Neural crest cell (in vitro differentiated cells): ENCODE measurements at places on chromosomes 12 and 14. TPM values are rescaled to one million over a fixed set of nuclear protein-coding genes. Genes with fewer than 3 reads are reported as not detected.
A peak's percentile ranks its signal among the peaks of the same experiment; 100 is the strongest.

The ZC3H14 gene
- 92.7 and 104 TPM in 2 replicates for total RNA-seq

- no peak for DNase-seq
These were observed 1.5 kb downstream of the BCL2L14 start for GRCh38 chr12:12072064-12072760.

DNA sequence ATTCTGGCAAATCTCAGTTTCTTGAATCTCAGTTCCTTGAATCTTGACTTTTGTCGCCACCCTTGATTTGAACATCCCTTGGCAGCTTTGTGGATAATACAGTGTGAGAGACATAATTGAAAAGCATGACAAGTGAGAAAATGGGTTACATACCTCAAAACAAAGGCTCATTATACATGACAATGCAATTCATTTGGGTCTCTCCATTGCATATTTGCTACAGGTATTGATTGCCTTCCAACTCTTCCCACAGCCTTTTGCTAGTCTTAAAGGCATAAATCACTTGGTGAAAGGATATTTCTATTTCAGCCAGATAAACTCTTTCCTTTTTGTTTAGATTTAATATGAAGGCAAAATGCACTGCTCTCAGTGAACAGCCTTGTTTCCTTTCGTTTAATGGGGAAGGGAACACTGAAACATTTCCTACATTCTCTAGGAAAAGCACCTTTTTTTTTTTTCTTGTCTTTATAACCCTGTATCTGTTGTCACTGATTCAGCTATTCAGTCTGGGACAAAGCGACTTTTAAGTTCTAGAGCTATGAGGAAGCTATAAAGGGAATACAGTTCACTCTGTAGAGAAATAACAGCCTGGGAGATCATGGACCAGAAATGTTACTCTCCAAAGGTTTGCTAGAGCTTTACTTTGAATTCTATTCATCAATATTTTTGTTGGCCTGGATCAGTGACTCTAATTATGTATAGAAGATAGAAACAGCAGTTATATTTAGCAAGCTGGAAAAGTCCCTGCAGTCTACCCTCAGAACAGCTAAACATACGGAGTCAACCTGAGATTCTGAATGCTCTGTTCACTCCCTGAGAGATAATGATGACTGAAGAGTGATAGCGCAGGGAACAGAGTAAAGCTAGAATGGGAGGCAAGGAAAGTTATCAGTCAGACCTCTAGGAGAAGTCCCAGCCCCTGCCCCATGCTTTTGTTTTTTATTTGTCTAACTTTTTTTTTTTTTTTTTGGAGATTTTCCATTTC lies 311.4 kb downstream of the RGS6 start:
- DNase-seq, result no peak

DNA sequence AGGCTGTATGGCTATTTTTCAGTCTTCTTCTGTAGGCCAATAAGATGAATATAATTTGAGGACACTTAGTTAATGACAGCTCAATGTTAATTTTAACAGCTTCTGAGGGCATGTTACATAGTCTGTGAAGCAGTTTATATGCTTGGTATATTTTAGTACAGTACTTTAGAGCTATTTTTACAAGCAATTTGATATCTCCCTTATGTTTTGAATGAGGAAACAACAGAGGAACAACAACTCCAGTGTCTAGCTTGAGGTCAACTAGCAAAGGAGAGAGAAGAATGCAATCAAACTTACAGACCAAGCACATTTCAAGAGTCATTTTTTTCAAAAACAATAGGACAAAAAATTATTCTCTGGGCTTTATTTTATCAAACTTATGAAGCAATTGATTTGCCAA lies 469.1 kb upstream of the DCN start:
- no peak for DNase-seq

The PLA2G1B gene
- not detected in 2 replicates for total RNA-seq

The PIWIL1 gene
- not detected in 2 replicates for total RNA-seq

DNA sequence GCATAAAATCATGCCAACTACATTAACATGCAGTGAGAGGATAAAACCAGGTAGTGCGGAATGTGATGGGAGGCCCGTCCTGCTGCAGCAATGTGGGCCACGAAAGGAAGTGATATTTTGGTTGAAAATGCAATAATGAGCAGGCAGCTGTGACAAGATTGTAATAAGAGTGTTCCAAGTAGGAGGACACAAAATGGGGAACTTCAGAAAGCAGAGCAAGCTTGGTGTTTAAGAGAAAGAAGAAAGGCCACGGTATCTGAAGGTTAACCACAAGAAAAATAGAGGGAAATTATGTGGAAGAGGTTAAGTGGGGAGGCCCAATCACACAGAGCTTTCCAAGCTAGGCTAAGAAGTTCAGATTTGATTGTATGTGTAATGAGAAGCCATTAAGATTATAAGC lies 34.3 kb downstream of the OVCH1 start:
- no peak for DNase-seq

- DNase-seq, result no peak
These were observed 149.5 kb downstream of the ETV6 start for GRCh38 chr12:11798856-11799501.

The DPF3 gene
- total RNA-seq, result 1.3 TPM in 2 replicates

DNA sequence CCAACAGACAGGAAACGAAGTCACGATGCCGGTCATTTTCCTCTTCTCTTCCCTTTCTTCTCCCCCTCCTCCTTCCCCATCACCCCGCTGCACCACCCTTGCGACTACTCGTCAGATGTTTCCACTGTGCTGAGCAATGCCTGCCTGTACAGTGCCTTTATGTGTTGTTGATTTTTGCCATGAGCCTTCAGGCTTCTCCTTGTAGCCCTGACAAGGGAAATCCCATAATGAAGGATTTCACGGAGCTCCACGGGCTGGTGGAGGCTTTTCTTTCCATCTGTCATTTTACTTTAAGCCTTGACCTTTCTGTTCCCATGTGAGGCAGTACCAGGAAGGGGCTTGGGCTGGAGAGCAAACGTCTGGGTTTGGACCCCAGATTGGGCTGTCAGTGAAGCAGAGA lies 28.7 kb upstream of the CCND2 start:
- no peak for DNase-seq

The RAB3IP gene
- 24.0 and 28.6 TPM in 2 replicates for total RNA-seq

- no peak for DNase-seq
These were observed at the start of gene ARHGDIB for GRCh38 chr12:14961466-14962152. Gene ARHGDIB (minus strand): TSS chr12:14961601. CDS start chr12:14950712, 10,889 bp downstream.

- DNase-seq, result no peak
These were observed 8.5 kb downstream of the RACGAP1 start for GRCh38 chr12:50016501-50017475.

The RAB15 gene
- total RNA-seq, result 16.5 and 17.9 TPM in 2 replicates

The FAM90A1 gene
- not detected in 2 replicates for total RNA-seq

The PSME1 gene
- 81.4 and 88.5 TPM in 2 replicates for total RNA-seq

DNA sequence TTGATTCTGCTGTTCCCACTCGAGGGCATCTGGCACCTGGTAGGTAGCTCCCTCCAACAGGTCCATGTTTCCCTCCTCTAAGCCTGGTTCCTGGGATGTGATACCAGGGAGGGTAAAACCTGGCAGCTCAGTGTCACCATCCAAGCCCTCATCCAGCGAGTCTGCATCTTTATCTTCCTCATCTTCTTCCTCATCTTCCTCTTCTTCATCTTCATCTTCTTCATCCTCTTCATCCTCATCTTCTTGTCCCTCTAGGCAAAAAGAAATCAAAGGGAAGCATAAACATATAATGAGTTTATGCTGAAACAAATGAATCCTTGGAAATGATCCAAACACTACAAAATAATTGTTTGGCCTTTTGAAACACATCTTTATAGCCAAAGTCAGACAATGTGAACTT lies 55.3 kb downstream of the ARMH4 start:
- no peak for DNase-seq

- no peak for DNase-seq
These were observed 20.1 kb upstream of the TEX22 start for GRCh38 chr14:105378199-105378598.

GRCh38 chr14:58291646-58292045 lies 6.7 kb upstream of the ARID4A start:
- no peak for DNase-seq

DNA sequence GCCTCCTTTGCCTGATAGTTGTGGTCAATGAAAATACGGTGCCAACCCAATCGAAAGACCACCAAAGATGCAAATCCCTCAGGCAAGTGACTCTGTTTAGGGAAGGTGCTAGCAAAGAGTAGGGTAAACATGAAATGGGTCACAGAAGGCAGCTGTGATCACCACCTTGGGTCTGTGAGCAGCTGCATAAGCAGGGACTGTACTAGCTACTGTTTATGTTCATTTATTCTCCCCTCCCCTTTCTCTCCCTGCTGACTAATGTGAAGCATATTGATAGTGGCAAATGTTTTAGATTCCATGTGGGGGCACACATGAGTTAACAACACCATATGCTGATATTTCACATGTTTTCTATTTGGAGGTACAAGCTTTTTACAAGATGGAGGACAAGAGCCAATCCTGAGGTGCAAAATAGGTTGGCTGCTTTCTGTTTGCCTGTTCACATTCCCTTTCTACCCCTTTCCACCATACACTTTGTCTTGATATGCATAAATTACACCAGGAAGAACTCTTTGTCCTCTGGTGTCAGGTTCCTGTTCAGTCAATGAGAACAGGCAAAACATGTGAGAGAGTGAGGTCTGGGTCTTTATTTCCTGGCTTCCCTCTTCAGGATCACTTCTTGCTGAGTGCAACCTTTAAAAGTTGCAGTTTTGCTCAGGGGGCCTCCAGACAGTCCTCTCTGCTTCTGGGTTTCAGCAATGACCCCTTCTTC lies 71.1 kb downstream of the AVPR1A start:
- DNase-seq, result no peak

The SLC8A3 gene
- total RNA-seq, result 1.2 TPM in 2 replicates

DNA sequence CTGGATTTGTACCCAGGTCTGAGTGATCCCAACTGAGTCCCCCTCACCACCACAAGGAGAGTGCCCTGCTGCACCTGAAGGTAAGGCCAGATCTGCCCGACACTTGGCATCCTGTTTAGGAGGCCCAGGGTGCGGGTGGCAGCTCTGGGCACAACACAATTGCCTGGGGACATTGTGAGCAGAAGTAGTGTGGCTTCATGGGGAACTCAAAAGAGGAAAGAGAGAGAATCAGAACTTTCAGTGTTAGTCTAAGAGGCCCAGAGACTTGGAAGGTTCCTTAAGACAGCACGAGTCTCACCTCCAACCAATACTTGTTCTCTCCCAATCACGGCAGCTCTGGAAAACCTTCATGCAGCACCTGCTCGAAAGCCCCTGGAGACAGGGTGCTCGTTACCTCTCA lies 6.6 kb upstream of the SLC8B1 start:
- DNase-seq, result no peak

- DNase-seq, result no peak
These were observed 199.7 kb upstream of the CPNE8 start for GRCh38 chr12:39105111-39105510.

DNA sequence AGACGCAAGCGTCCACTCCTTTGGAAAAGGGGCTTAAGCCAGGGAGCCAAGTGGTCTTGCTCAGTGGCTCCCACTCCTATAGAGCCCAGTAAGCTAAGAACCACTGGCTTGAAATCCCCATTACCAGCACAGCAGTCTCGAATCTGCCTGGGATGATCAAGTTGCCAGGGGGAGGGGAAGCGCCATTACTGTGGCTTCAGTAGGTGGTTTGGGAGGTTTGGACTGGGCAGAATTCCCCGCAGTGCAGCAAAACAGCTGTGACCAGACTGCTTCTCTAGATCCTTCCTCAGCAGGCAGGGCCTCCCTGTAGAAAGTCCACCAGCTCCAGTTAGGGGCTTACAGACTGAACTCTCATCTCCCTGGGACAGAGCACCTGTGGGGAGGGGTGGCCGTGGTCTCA lies 115.4 kb downstream of the TMEM117 start:
- no peak for DNase-seq

The KRT2 gene
- total RNA-seq, result not detected in 2 replicates

- no peak for DNase-seq
These were observed 72.8 kb downstream of the TNFAIP2 start for GRCh38 chr14:103195828-103196615.

DNA sequence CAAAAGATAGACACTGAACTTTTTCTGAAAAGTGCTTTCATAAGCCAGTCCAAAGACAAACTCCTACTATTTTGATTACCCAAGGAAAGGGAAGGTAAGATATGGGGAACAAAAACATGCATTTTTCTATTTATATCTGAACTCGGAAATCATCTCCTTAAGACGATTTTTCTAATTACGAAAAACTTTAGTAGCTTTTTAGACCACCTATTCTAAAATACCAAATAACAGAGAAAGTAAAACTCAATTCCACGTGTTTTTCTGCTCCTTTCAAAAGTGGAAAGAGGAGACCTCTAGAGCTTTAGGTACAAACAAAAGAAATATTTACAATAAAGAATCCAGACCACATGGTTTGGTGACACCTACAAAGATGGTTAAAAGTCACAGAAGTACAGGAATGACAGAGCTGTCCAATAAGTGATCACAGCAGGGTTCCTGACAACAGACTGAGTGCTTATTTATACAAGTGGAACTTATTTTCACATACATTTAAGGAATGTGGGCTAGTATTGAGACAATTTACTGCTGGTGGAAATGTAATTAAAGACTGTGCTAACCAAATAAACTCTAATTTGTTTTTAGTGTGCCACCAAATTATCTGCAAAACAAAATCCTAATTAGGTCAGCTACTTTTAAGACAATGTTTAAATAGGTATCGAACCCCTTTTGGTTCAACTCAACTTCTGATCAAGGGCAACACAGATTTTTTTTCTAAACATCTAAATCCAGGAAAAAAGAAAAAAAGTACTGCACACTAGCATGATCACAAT lies 2.4 kb downstream of the LRIG3 start:
- no peak for DNase-seq

GRCh38 chr12:74791365-74791764 lies 253.7 kb downstream of the ATXN7L3B start:
- no peak for DNase-seq

The FGF23 gene
- 0.16 and 0.25 TPM in 2 replicates for total RNA-seq

DNA sequence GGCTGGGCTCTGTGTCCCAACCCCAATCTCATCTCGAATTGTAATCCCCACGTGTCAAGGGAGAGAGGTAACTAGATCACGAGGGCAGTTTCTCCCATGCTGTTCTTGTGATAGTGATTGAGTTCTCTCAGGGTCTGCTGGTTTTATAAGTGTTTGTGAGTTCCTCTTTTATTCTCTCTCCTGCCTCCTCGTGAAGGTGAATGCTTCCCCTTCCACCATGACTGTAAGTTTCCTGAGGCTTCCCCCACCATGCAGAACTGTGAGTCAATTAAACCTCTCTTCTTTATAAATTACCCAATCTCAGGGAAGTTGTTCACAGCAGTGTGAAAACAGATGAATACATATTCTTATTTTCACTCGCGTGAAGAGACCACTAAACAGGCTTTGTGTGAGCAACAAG lies 148.2 kb downstream of the TMEM30B start:
- DNase-seq, result no peak

DNA sequence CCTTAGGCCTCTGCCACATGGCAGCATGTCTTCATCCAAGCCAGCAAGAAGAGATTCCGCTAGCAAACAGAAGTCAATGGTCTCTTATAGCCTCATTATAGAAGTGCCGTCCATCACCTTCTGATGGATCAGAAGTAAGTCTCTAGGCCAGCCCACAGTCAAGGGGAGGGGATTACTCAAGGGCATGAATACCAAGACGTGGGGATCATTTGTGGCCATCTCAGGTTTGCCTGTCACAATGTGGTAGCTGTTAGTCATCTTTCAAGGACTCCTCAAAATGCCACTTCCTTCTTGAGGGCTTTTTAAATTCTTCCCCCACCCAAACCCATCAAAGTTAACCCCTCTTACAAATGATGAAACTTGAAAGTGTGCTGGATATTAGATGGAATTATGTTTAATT lies 8.1 kb upstream of the ADCY6 start:
- no peak for DNase-seq

GRCh38 chr12:112538740-112539139 lies 120.0 kb downstream of the PTPN11 start:
- DNase-seq, result no peak

GRCh38 chr14:100738704-100739131 lies 12.0 kb downstream of the DLK1 start:
- DNase-seq, result no peak

- peak; percentile 29 for DNase-seq
These were observed 48.7 kb downstream of the NEUROD4 start for GRCh38 chr12:55068416-55069010.
